Bronchial epithelial cell (primary cell): ENCODE measurements at places on chromosomes 12 and 14. TPM values are rescaled to one million over a fixed set of nuclear protein-coding genes. Genes with fewer than 3 reads are reported as not detected.

The COX8C gene
- not detected in 2 replicates for total RNA-seq

DNA sequence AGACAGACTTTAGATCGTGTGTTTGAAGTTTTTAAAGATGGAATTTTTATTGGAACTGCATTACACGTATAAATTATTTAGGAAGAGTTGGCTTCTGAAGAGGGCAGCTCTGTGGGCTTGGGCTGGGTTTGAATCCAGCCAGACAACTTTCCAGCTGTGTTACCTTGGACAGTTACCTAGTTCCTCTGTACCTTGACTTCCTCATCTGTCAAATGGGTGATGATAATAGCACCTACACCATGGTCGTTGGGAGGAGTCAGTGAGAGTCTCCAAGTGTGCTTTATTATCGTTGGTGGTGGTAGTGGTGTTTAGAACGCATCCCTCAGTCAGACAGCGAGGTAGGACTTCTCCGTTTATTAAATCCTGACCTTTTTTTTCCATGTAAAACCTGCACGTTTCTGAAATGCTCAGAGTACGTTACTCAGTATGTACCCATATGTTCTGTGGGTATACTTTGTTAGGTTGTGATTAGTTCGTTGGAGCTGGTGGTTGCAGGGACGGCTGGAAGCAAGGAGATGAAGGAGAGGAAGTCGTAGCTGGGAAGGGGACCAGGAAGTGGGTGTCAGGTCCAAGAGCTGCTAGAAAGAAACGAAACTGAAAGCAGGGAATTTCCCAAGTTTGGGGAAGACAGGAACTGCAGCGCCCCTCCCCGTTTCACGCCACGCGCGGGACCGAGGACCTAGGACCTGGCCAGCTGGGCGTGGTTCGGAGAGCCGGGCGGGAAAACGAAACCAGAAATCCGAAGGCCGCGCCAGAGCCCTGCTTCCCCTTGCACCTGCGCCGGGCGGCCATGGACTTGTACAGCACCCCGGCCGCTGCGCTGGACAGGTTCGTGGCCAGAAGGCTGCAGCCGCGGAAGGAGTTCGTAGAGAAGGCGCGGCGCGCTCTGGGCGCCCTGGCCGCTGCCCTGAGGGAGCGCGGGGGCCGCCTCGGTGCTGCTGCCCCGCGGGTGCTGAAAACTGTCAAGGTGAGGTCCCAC, at the start of gene OAS3:
TSS of gene OAS3 (plus strand) at position 734 of the 979 bp plus-strand sequence. CDS start at position 791, 57 bp downstream.
- DNase-seq, result peak; percentile 38

- no peak for DNase-seq
Measured at GRCh38 chr12:117370588-117370987, 9.2 kb upstream of the NOS1 start.

GRCh38 chr12:69872804-69873203, 47.8 kb downstream of the MYRFL start:
- peak; percentile 74 for DNase-seq

The HOTAIR gene
- not detected in 2 replicates for total RNA-seq

The SCNN1A gene
- 54.5 and 57.7 TPM in 2 replicates for total RNA-seq

GRCh38 chr14:33475623-33476022, 475.3 kb downstream of the EGLN3 start:
- peak; percentile 33 for DNase-seq
